Psoas muscle (tissue), 8 donors: ENCODE measurements at places on chromosomes 7 and 10. TPM values are rescaled to one million over a fixed set of nuclear protein-coding genes. Genes with fewer than 3 reads are reported as not detected.

The WDFY4 gene
- polyA plus RNA-seq = 0.23 TPM

The HMX2 gene
- not detected for polyA plus RNA-seq

The STEAP1 gene
- 1.4 TPM for polyA plus RNA-seq

The RALA gene
- 33.9 TPM for polyA plus RNA-seq
